Skin of body (tissue), 3 donors: ENCODE measurements at places on chromosomes 3 and 15. TPM values are rescaled to one million over a fixed set of nuclear protein-coding genes. Genes with fewer than 3 reads are reported as not detected.
A peak's percentile ranks its signal among the peaks of the same experiment; 100 is the strongest.

DNA sequence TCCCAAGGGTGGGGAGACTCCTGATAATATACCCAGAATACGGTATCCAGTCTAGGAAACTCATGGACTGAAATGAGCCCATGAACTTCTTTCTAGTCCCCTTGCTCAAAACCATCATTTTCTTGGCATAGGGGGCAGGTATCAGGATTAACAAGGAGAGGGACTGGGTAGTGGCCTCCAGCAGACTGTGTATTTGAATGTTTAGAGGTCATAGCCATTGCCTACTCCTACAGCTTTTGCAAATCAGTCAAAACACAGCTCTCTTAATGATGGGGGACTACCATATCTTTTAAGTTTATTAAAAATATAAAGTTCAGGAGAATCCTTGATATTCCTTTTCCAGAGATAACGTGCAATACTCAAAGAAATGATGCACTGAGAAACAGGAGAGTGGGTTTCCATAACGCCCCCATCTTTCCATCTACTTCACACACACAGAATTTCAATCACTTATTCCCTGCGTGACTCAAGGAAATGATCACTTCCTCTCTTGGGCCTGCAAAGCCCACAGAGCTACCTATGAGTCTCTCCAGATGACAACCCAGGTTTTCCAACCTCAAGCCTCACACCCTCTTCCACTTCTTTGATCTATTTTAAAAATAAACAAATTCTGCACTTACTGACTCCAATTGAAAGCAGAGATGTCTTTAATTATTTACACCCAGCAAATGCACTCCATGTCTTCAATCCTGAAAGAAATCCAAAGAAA lies 584.0 kb upstream of the LMCD1 start:
- no peak for DNase-seq

DNA sequence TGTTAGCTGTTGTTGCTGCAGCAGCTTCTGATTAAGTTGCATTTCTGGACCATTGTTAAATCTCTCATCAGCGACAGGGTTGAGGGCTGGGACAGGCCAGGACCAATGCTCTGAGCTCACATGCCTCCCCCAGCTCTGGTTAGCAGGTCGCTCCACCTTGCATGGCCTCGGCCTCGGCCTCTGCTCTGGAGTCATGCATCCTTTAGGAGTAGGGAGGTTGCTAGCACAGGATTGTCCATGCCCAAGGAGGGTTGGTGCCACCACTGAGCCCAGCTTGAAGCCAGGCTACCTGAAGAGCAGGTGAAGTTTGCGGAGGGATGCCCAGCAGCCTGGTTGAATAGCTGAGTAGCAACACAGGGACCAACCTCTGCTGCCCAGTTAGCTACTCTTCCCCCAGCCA lies 11.2 kb upstream of the CPNE9 start:
- no peak for DNase-seq

DNA sequence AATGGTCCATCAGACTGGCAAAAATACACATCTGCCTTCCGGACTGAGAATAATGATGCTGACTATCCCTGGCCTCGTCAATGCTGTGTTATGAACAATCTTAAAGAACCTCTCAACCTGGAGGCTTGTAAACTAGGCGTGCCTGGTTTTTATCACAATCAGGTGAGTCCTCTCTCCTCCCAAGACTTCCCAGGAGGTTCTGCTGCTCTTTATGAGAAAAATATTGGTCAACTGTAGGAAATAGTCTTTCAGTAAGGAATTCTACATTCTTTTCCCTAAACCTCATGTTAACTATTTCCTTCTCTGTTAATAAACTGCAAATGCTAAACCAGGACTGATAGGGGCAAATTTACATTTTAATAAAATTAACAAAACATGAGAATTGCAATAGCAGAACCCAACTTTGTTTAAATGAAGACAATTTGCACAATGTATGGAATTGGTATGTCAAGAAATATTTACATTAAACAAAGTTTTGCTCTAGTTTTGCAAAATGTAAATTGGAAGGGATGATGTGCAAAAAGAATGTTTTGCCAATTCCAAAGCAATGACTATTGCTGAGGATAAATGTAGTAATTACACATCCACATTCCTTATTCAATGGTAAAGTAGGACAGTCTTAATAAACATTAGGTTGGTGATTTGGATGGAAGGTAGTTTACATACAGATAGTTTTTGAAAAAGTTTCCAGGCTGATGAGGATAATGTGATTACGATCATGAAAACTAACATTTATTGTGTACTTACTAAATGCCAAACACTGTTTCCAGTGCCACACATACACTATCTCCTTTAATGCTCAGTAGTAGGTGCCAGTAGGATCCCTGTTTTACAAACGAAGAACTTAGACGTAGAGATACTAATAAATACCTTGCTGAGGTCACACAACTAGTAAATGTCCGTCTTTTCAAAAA lies 21.1 kb downstream of the UPK1B start:
- no peak for DNase-seq

- peak; percentile 86 for DNase-seq
Measured at GRCh38 chr3:69997631-69998307, 1.8 kb upstream of the SAMMSON start.

- DNase-seq, result no peak
Measured at GRCh38 chr3:139468399-139468798, 7.9 kb downstream of the RBP2 start.

DNA sequence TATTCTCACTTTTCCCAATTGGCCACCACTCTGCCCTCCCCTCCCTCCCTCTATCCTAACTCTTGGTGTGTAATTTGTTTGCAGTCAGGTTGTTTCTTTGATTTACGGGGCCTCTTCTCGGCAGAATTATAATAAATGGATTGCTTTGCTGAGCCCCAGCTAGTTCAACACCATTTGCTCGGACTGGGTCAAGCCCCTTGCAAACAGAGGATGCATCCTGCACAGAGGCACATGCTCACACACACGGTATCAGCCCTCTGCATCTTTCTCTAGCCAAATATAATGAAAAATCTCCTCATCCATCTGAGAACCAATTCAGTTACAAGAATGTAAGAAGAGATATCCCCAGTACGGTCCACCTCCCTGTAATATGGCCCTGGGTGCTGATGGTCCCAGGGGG lies 97.7 kb downstream of the EPHB1 start:
- no peak for DNase-seq

GRCh38 chr15:41182266-41182665 lies 48.3 kb downstream of the EXD1 start:
- DNase-seq, result no peak

- no peak for DNase-seq
Measured at GRCh38 chr3:139979991-139980390, 45.0 kb downstream of the CLSTN2 start.

- DNase-seq, result peak; percentile 14
Measured at GRCh38 chr3:186308549-186308948, 53.5 kb downstream of the DGKG start.

GRCh38 chr15:89649013-89649625 lies 6.1 kb downstream of the KIF7 start:
- no peak for DNase-seq

DNA sequence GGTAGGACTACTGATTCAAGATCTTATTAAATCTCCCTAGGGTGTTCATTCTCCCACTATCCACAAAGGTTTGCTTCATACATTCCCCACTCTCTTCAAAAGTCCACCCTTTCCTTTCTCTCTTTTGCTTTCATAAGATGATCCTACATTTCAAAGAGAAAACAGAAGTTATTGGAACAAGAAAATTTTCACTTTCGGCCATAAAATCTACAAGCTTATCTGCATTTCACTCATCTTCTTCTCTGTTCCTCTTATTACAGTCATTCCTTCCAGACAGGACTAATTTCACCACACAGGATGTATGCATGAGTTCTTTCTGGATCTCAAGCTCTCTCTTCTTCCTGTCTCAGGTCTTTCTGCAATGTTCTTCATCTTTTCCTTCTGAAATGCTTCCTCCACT lies 238.7 kb downstream of the ISL2 start:
- no peak for DNase-seq

DNA sequence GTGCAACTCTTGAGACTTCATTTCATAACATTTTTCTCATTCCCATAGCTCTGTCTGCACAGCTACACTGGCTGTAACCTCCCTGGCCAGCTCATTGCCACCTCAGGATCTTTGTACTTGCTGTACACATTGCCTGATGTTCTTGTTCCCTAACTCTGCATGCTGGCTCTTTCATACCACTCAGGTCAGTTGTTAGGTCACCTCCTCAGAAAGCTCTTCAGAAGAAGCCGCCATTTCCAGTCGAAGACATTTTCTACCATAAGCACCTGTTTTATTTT lies 176.2 kb downstream of the AKAP13 start:
- DNase-seq, result no peak

DNA sequence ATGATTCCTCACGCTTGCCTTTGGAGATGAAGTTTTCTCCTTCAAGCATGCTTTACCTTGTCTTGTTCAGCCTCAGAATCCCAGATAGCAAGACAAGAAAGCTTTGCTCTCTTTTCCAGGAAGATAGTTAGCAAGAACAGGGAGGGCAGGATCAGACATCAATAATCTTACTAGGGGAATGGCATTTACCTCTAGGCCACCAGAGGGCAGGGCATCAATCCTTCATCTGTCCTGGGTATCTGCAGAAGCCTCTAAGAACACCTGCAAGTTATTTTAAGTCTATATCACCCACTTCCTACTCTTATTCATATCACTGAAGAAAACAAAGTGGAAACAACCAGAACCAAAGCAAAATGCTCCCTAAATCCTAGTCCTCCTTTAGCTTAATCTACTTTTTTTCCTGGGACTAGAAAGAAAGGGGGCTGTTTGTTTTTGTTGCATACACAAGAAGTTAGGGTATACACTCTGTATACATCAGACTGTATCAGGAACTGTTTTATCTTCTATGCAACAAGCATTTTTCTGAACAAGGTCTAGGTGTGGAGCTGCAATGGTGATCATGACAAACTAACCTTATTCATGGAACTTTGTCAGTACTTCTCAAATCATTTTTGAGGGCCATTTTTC lies 862.5 kb downstream of the CADM2 start:
- no peak for DNase-seq

GRCh38 chr15:36557364-36557763 lies 22.1 kb upstream of the CDIN1 start:
- no peak for DNase-seq

- DNase-seq, result no peak
Measured at GRCh38 chr15:65095011-65095746, 18.6 kb downstream of the KBTBD13 start.

- no peak for DNase-seq
Measured at GRCh38 chr3:17302774-17303173, 418.0 kb downstream of the PLCL2 start.

DNA sequence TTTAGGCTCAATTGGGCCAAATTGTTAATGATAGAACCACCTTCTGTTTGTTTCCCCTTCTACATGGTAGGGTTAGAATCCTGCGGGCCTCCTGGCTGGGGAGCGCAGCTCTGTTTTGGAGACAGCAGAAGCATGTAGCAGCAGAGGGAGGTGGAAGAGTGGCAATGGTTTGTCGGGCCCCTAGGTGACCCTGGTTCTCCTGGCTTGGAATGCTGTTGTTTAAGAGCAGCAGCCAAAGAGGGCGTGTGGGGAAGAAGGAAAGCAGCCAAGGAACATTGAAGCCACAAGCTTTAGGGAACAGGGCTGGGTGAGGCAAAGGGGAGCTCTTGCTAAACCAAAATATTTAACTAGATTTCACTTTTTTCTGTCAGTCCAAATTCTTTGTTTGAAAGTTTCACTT lies 213.7 kb upstream of the NR2E3 start:
- peak; percentile 27 for DNase-seq

DNA sequence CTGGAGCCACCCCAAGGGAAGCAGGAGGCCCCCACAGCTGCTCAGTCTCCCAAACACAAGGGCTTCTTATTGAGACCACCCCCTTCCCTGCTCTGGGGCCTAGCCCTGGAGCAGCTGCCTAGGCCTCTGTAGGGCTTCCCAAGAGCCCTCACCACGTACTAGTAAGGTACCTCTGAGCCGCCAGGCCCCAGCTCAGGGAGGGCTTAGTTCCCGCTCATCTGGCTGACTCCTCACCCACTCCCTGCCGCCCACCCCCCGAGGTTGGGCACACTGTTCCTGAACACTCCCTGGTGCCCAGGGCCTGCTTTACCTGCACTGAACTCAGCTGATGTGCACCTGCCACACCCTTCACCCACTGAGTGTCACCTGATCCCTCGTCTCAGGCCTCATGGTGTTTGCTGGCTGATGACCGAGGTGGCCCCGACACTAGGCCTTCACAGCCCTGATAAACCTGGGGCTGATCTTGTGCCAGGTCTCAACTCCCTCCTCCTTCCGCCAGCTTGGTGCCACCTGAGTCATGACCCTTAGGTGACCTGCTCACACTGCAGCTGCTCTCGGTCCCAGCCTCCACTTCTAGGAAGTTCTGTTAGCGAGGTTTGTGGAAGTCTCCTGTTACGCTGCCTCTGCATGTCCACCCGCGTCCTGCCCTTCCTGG lies 18.0 kb upstream of the SPTBN5 start:
- no peak for DNase-seq

DNA sequence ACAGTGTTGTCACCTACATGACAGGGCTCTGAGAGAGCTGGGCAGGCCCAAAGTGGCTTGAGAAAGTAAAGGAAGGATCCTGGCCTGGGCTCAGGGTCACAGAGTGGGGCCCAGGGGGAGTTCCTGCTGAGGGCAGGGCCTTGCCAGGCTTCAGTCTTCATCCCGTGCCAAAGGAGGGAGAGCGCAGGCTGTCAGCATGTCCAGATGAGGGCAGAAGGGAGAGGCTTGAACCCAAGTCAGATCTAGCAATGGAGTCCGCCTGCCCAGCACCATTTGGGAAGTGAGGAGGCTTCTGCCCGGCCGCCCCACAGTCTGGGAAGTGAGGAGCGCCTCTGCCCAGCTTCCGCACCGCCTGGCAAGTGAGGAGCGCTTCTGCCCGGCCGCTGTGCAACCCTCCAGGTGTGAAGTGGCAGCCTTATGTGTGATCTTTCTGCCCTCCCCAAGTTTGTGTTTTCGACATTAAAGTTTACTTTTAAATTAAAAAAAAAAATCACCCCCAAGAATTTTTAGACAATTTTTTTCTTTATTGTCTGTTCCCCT lies 303.6 kb upstream of the PROK2 start:
- DNase-seq, result no peak

GRCh38 chr3:55629432-55629831 lies 142.3 kb upstream of the WNT5A start:
- no peak for DNase-seq

NPAP1 gene
- total RNA-seq, result not detected

THSD4 gene
- total RNA-seq, result 24.3 TPM

ABI3BP gene
- total RNA-seq, result 51.0 TPM

RLBP1 gene
- not detected for total RNA-seq

GXYLT2 gene
- total RNA-seq, result 65.3 TPM

SAMD7 gene
- total RNA-seq, result not detected

TICRR gene
- 2.4 TPM for total RNA-seq

SH2D7 gene
- not detected for total RNA-seq

WDR6 gene
- 55.6 TPM for total RNA-seq

SERINC4 gene
- total RNA-seq, result 0.10 TPM

EBLN2 gene
- 11.0 TPM for total RNA-seq

AGTR1 gene
- total RNA-seq, result 39.6 TPM

LSMEM2 gene
- total RNA-seq, result 2.7 TPM

C2CD4B gene
- total RNA-seq, result 7.9 TPM

TRIM42 gene
- not detected for total RNA-seq

RUVBL1 gene
- total RNA-seq, result 27.2 TPM
